Neural crest cell (in vitro differentiated cells): ENCODE measurements at places on chromosomes 7 and 10. TPM values are rescaled to one million over a fixed set of nuclear protein-coding genes. Genes with fewer than 3 reads are reported as not detected.

The CDK13 gene
- total RNA-seq = 50.2 and 53.8 TPM in 2 replicates

The SPAG6 gene
- total RNA-seq = 1.5 and 1.6 TPM in 2 replicates

The SPDYE8 gene
- total RNA-seq = not detected in 2 replicates

The TMEM209 gene
- total RNA-seq = 41.8 and 43.6 TPM in 2 replicates

- H3K36me3 ChIP-seq = no peaks in the 10 kb centered on the region
- no peaks in the 10 kb centered on the region for H3K4me1 ChIP-seq
- H3K4me3 ChIP-seq = no peak overlapping the region
- DNase-seq = no peak
Observed at GRCh38 chr7:155576416-155576815, 30.1 kb upstream of the CNPY1 start.

DNA sequence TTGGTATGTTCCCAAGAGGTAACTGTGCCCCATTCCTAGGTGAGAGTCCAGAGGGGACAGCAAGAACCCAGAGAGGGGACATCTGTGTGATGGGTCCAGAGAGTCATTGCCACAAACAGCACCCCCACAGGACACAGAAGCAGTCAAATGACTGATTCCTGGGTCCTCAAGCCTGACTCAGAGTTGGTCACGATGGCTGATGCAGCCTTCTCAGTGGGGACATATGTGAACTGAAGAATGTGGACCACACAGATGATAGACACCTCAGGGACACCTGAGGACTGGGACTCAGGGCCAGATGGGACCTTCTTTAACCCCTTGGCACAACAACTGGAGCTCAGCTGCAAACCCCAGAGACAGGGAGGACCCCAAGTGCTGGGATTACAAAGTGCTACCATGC lies 96.5 kb downstream of the STRA8 start:
- no peak for DNase-seq
- no peak overlapping the region for H3K27ac ChIP-seq
- H3K4me1 ChIP-seq = no peaks in the 10 kb centered on the region
- H3K4me3 ChIP-seq = no peak overlapping the region
- H3K36me3 ChIP-seq = no peaks in the 10 kb centered on the region
- H3K27me3 ChIP-seq = peaks cover 4% of the 10 kb centered on the region

- peaks cover 81% of the 10 kb centered on the region for H3K27me3 ChIP-seq
- H3K36me3 ChIP-seq = no peaks in the 10 kb centered on the region
- no peak for DNase-seq
- no peak overlapping the region for H3K4me3 ChIP-seq
- H3K27ac ChIP-seq = no peak overlapping the region
Observed at GRCh38 chr10:28307267-28307666, 4.4 kb upstream of the MPP7 start.

DNA sequence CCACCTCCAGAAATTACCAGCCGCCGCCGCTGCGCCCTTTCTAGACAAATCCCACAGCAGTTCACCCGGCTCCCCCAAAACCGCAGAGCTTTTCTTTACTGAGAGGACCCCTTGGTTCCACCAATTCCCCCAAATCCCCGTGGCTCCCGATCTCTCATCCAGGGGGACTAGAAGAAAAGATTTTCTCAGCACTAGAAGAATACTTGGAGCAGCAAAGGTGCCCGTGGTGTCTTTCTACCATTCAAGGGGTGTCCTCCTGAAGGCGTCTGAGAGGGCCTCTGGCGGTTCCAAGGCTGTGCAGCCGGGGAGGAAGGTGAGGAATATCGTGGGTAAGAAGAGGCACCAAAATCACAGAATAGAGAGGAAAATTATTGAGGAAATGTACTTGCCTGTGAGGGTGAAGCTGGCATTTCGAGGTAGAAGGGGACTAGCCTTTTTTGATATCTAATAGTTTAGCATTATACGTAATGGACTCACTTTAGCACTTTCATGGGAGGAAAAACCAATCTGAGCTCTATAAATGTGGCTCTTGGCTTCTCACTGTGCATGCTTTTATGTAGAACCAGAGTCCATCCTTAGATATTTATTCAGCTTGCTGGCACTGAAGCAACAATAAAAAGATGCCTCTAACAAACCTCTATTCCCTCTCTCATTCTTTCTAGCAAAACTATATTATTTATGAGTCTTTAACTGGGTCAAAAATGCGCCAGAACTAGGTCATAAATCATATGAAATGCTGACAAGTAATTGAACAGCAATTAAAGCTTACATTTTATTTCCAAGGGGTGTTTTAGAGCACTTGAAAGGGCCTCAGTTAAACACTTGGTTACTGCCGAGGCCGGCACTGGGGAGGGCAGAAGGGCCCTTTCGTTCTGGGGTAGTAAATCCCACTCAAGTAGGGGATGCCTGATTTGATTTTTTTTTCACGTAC lies 13.8 kb upstream of the HOXA2 start:
- H3K4me3 ChIP-seq = peak overlapping the region; percentile 87
- H3K36me3 ChIP-seq = no peaks in the 10 kb centered on the region
- H3K27me3 ChIP-seq = peaks cover 96% of the 10 kb centered on the region
- no peak for DNase-seq

GRCh38 chr7:105806592-105807447 lies 69.6 kb downstream of the ATXN7L1 start:
- no peak overlapping the region for H3K27ac ChIP-seq
- H3K4me1 ChIP-seq = peaks cover 22% of the 10 kb centered on the region
- no peak overlapping the region for H3K4me3 ChIP-seq
- no peak for DNase-seq

DNA sequence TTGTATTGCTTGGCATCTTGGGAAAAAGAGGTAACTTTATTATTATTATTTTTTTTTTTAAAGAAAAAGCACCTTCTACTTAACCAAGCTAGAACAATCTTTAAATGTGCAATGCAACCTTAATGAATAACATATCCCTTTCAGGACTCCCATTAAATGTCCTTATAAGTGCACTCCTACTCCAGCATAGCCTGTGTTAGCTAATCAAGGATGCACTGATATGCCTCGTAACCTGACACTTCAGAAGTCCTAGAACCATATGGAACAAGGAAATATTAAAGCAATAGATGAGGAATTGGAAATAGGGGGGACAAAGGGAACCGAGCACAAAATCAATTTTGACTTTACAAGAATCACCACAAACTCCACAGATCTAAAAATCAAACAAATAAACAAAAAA lies 522.4 kb downstream of the PARD3 start:
- H3K36me3 ChIP-seq = peaks cover 3% of the 10 kb centered on the region
- H3K4me3 ChIP-seq = no peak overlapping the region
- DNase-seq = no peak
- peaks cover 25% of the 10 kb centered on the region for H3K4me1 ChIP-seq

- no peak overlapping the region for H3K27ac ChIP-seq
- no peaks in the 10 kb centered on the region for H3K27me3 ChIP-seq
- no peak for DNase-seq
- peaks cover 12% of the 10 kb centered on the region for H3K4me1 ChIP-seq
- no peaks in the 10 kb centered on the region for H3K36me3 ChIP-seq
Observed at GRCh38 chr7:129845972-129846327, 106.8 kb downstream of the UBE2H start.

DNA sequence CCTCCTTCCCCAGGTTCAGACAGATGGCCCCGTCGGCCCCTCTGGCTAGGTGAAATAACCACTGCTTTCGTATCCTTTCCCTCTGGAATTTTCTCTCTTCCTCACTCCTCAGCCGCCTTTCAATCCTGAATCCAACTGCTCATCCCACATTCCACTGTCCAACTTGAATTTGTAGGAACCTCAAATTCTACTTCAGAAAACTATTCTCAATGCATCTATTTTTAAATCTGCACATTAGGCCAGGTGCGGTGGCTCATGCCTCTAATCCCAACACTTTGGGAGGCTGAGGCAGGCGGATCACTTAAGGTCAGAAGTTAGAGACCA lies 78.9 kb downstream of the ITIH5 start:
- H3K36me3 ChIP-seq = no peaks in the 10 kb centered on the region
- DNase-seq = no peak
- peaks cover 2% of the 10 kb centered on the region for H3K27me3 ChIP-seq
- peaks cover 4% of the 10 kb centered on the region for H3K4me1 ChIP-seq
- H3K27ac ChIP-seq = no peak overlapping the region
- H3K4me3 ChIP-seq = no peak overlapping the region

- H3K27ac ChIP-seq = no peak overlapping the region
- peaks cover 3% of the 10 kb centered on the region for H3K4me1 ChIP-seq
- H3K27me3 ChIP-seq = no peaks in the 10 kb centered on the region
- H3K36me3 ChIP-seq = peaks cover 8% of the 10 kb centered on the region
- DNase-seq = no peak
Observed at GRCh38 chr7:73705551-73705920, 13.9 kb downstream of the STX1A start.

- no peak overlapping the region for H3K27ac ChIP-seq
- no peak for DNase-seq
- peaks cover 12% of the 10 kb centered on the region for H3K36me3 ChIP-seq
- H3K27me3 ChIP-seq = no peaks in the 10 kb centered on the region
Observed at GRCh38 chr7:156568258-156568657, 72.3 kb upstream of the RNF32 start.
